Karpas-422 (cell line): ENCODE measurements at places on chromosomes 3 and 15.

DNA sequence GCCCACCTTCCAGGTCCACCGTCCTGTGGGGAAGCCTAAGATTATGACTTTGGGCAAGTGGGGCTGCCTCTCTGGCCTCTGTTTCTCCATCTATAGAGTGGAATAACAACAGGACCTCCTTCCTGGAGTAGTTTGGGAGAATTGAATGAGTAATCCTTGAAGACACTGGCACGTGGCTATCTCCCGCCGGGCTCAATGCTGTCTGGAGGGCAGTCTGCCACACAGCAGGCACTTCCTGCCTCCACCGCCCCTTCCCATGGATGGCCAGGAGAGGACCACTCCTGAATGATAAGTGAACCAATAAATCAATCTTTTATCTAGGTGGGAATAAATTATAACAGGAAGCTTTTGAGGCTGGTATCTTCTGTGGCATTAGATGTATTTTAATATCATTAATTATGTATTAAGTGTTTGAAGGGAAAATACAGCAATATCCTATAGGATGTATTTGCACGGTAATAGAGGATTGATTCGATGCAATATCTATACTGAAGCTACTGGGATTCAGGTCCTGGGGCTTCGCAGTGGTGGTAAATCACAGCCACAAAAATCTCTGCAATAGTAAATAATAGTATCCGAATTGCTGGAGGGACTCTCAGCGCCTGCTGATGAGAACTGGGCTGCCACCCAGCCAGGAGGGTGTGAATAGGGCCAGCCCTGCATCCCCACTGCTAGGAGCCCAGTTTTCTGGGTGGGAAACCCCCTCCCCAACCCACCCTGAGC is 15.9 kb downstream of the MEGF11 start:
- DNase-seq, result no peak

DNA sequence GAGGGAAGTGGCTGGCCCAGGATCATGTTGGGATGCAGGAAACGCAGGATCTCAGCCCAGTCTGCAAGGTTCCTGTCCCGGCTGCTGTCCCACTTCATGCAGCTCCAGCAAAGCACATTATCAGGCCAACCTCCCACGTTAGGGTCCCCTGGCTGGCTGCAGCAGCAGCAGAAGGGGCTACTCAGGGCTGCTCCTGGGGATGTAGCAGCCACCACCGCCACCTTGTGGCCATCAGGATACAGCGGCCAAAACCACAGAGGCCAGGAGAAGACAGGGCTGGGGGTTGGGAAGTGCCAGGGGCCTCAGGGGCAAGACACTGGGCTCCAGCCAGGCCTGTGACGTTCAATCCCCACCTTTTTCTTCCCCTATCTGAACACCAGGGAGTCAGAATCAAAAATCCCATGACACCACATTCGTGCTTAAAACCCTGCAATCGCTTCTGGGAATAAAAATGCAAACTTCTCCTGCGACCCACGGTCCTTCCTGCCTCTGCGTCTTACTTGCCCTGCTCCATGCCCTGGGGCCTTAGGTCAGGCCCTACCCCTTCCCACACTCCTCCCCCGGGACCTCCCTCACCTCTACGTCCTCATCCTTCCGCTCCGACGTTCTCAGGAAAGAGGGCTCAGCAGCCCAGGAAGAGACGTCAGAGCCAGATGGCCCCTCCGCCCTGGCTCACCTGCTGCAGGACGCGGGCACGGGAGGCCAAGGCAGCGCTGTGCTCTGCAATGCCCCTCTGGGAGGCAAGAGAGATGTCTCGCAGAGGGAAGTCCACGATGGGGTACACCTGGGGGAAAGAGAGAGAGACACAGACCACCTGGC is 21.5 kb downstream of the SSUH2 start:
- peak; percentile 83 for DNase-seq

GRCh38 chr15:80034629-80035028 is 24.8 kb upstream of the ZFAND6 start:
- DNase-seq, result no peak

GRCh38 chr3:194134231-194134756 is 1.7 kb upstream of the HES1 start:
- DNase-seq, result peak; percentile 82

DNA sequence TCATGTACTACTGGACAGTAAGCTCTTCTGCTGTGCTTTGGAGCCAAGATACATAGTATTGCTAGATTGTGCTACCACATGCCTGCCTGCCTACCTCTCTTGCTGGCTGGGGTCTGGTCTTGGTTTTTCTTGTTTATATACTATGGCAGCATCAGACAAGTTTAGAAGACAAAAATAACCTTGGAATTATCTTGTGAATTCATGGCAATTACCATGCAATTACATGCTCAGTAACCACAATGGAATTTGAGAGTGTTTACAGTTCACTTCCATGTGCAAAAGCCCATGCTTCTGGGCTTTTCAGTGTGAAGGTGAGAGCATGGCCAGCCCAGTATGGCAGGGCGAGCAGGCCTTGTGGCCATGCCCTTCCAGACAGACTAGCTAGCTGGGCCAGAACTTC is 48.0 kb upstream of the C15orf61 start:
- no peak for DNase-seq

DNA sequence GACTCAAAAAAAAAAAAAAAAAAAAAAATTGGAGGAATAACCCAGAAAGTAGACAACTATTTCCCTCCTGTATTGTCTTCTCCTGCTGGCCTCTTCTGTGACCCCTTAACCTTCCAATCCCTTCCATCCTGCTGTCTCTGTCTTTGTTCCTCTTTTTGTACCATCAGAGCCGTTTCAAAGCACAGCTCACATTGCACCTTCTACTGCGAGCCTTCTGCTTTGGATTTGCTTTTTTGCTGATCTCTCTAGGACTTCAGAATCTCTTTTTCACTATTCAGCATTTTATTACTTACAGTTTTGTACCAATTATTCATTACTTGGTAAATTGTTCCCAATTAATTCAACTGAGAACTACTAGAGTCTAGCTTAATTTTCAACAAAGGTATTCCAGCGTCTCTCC is 284.0 kb upstream of the TBL1XR1 start:
- no peak for DNase-seq

- DNase-seq, result peak; percentile 43
Measured at GRCh38 chr3:190504354-190505125, 9.3 kb upstream of the IL1RAP start.

DNA sequence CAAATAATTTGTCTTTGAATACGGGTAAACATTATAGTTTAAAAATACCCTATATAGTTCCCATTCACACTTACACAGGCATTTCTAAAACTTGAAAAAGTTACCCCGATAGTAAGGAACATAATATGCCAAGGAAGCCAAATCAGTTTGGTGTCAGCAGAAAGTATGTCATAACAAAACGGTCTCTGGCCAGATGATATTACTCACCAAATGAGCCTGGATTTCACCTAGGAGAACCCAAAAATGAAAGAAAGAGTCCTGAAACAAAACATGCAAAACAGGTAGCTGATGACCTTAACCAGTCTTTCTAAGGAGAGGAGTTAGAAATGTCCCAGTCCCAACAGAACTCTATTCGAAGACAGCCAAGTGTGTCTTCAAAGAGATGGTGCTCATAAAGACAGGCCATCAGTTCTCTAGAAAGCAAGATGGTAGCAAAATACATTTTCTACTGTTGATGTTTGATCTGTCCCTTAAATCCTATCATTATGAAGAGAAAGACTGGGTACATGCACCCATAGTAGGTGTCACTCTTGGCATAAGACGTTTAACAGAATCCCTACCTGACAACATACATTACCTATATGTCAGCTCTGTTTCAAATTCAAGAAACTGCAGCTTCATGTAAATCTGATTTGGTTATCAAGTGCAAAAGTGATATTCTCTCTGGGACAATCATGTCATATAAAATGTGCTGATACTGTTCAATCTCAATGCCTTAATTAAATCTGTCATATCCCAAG is 942.5 kb downstream of the ROBO1 start:
- DNase-seq, result no peak

- DNase-seq, result peak; percentile 66
Measured at GRCh38 chr15:85327820-85328219, 52.6 kb upstream of the AKAP13 start.

GRCh38 chr3:115403786-115404185 is 219.5 kb upstream of the GAP43 start:
- no peak for DNase-seq

GRCh38 chr3:150414959-150415358 is 6.9 kb downstream of the TSC22D2 start:
- no peak for DNase-seq

DNA sequence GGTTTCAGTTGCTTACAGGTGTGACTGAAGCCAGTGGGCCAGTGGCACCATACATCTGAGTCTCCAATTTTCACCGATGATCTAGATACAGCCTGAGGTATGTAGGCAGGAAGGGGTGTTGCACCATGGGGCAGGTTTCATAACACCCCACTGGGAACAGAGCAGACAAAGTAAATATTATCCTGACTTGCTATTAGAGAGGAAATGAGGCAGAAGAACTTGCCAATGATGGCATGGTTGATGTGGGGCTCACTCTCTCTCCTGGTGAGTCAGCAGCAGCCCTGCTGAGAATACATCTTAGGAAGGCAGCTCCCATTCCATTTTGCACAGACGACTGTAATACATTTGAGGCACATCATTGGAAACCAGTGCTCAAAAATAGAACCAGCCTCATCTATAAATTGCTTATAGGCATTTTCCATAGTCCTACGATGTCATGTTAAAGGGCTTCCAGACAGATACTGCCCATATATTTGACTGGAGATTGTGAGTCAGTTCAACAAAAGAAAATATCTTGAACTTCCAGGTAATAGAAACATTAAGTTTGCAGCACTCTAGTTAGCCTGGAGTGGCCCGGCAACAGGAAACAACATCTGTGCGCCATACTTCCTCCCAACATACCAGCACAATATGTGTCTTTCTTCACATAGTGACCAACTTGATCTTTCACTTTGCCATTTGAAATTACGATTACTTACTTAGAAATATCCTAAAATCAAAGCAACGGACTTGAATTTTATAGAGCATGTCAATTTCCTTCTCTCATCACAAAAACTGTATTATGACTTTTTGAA is 175.5 kb downstream of the NECTIN3 start:
- no peak for DNase-seq

GRCh38 chr3:99808163-99808794 is 9.4 kb upstream of the CMSS1 start:
- peak; percentile 78 for DNase-seq

GRCh38 chr3:126938520-126939337 is 44.2 kb upstream of the PLXNA1 start:
- no peak for DNase-seq

- no peak for DNase-seq
Measured at GRCh38 chr3:14353502-14353901, 48.9 kb upstream of the SLC6A6 start.

DNA sequence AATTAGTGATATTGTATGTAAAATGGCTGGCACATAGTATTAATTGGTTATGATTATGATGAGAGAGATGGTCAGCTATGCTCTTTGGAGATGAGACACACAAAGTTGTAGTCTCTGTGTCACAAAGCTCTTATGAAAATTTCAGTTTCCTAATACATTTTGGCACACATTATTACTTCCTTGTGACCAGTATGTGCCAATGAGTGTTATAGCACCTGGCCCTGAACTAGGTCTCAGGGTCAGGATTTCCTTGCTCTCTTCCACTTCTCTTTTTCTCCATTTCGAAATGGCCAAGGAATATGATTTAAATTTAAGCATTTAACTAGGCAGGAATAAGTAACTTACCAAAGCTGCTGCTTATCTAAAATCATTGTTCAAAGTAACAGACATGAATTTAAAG is 28.0 kb downstream of the TIPARP start:
- DNase-seq, result no peak

- DNase-seq, result no peak
Measured at GRCh38 chr3:170178651-170179050, 2.9 kb downstream of the PHC3 start.

- DNase-seq, result no peak
Measured at GRCh38 chr15:31483986-31484951, 157.6 kb downstream of the KLF13 start.

- DNase-seq, result no peak
Measured at GRCh38 chr3:122105626-122106025, 50.5 kb downstream of the CD86 start.

GRCh38 chr15:56871185-56871584 is 47.3 kb upstream of the TCF12 start:
- no peak for DNase-seq

- no peak for DNase-seq
Measured at GRCh38 chr3:171028779-171029232, 2.3 kb upstream of the SLC2A2 start.

GRCh38 chr3:29382409-29382808 is 101.5 kb downstream of the RBMS3 start:
- DNase-seq, result no peak

DNA sequence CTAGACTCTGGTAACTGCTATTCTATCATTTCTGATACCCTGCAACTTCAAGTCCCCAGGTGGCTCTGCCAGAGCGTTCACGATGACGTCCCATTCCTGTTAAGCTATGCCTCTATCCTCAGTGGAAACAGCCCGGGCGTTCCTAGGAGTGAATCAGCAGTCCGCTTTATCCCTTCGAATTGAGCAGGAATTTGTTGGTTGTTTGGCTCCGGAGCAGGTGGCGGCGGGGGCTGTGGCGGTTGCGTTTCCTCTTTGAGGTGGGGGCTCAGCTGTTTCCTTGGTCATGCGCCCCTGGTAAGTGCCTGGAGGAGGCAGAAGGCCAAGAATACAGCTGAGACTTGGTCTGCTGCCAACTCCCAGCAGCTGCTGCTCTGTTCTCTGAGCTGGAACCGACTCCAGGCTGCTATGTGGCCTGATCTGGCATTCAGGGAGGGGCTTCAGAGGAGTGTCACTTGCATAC is 25.2 kb downstream of the ARPP21 start:
- DNase-seq, result no peak

DNA sequence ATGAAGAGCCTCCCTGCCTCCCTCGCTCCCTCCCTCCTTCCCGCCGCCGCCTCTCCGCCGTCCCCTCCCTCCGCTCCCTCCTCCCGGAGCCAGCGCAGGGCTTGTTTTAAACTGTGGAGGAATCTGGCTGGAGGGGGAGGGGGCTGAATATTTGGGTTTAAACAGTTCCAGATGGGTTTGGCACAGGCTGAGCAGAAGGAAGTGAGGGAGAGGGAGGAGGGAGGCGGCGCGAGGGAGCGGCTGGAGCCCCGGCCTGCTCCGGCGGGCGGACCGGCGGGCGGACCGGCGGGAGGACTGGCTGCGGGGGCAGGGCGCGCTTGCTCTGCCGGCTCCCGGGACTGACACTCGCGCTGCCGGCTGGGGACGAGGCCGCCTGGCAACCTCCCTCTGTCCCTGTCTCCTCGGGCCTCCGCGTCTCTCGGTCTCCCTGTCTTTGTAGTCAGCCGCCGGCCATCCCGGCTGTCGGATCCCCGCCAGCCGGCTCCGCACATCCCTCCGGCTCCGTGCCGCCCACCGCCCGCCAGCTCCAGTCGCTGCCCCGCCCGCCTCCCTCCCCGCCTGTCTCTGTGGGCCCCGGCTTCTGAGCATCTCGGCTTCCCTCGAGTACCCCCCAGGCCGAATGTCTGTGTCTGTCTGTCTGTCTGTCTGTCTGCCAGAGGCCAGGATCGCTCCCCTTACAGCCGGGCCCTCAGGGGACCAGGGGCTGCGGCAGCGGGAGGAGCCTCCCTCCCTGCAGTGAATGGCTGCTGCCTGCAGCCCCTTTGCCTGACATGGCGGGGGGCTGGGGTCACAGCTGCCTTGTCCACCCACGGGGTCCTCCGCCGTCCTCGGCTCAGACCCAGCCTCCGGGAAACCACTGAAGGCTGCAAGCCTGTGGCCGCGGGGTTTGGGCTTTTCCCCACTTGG is 7.6 kb downstream of the EPHB3 start:
- DNase-seq, result no peak
